Stimulated activated CD8-positive, alpha-beta memory T cell treated with anti-CD3 and anti-CD28 coated beads, Interleukin-4, amount 100 ng/mL, for 48 hours (primary cell): ENCODE measurements at places on chromosomes 1 and 21.

GRCh38 chr1:57789936-57790335 lies 366.1 kb upstream of the DAB1 start:
- no peak for DNase-seq

DNA sequence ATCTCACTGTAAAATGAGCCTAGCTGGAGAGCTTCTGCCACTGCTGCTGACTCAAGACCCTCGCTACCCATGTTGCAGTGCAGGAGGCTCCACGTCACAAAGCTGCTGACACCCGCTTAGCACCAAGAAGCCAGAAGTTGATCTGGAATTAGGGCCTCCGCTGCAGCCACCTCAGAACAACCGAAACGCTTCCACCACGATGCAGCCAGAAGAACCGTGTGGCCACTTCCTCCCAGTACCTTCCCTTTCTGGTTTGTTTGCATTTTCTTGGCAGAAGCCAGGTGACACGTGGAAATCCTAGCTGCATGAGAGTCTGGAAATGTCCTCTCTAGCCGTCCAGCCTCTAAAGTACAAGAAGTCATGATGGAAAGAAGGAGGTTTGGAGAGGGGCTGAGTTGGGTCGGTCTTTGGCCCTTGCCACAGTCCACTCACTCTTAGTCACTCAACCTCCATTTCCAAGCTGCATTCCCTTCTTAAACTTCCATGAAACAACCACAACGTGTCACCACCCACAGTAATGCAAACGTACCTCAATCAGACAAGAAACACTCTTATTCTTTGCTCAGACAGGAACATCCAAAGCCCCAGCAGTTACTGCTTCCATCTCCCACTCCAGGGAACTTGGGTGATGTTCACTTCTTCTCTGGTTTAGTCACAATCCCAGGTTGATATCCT lies 10.0 kb upstream of the CDA start:
- no peak for DNase-seq

DNA sequence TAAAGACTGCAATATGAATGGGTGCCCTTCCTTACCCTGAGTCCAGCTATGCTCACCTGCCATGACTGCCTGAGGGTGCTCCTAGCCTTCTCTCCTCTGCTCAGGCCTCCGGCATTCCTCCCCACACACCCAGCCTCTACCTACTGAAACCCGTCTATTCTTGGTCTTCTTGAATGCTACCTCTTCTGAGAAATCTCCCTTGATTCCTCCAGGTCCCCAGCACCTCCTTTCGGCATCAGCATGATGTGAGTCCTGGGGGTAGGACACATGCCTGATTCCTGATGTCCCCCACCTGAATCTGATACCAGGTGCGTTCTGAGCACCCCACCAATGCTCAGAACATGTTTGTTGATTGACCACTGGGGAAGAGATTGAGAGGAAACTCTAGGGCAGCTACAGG lies 8.6 kb downstream of the LDLRAD1 start:
- DNase-seq, result no peak

- DNase-seq, result no peak
These were observed 8.2 kb upstream of the RNF223 start for GRCh38 chr1:1082239-1082775.

GRCh38 chr21:45256021-45256911 lies 31.4 kb downstream of the POFUT2 start:
- DNase-seq, result no peak

- DNase-seq, result peak; percentile 55
These were observed 694 bp downstream of the ZBTB7B start for GRCh38 chr1:155003227-155003765.

GRCh38 chr1:32877211-32878110 lies 6.7 kb upstream of the FNDC5 start:
- DNase-seq, result no peak

- DNase-seq, result no peak
These were observed 3.7 kb downstream of the MMEL1 start for GRCh38 chr1:2628933-2629626.

GRCh38 chr1:239817801-239818200 lies 273.9 kb upstream of the FMN2 start:
- DNase-seq, result no peak

- DNase-seq, result no peak
These were observed 3.8 kb upstream of the DMBX1 start for GRCh38 chr1:46485564-46486431.

GRCh38 chr1:232687728-232688127 lies 57.8 kb upstream of the SIPA1L2 start:
- DNase-seq, result no peak

DNA sequence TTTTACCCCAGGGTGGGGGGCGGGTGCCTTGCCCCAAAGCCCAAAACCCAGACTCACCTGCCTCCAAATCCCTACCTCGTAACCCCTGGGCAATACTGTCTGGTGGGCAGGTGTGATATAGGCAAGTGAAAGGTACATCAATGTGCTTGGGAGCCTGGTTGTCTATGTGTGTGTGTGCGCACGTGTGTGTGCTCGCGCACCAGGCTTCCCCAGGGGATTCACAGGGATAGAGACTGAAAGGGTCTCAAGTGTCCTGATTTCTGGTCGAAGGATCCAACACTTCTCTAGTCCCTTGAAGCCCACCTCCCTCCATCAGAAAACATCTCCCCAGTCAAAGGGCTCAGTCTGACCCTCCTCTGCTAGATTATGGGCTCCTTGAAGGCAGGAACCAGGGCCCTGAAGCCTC lies 28.9 kb upstream of the EPB41 start:
- no peak for DNase-seq

DNA sequence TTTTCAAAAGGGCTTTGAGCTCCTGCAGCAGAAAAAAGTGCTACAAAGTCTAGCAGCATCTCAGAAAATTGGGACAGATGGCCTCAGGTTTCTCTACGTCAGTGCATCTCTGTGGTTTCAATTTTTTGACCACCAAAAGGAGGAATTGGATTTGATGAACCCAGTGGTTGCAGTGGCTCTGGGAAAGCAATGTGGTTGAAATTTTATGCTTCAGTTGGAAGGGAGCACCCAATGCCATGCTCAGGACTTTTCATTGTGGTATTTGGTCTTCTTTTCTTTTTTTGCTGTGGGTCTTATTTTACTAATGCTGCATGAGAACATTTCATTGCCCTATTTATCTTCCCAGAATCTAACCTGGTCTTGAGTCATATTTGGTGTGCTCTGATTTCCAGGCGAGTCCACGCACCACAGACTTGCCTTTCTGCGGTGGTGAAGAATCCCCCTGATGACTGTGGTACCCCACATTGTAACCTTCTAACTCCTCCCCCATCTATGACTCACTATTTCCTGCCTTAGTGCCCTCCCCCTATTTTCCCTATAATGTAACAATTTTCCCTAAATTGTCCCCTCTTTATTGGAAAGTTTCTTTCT lies 56.7 kb downstream of the S1PR1 start:
- DNase-seq, result peak; percentile 77

GRCh38 chr1:229894532-229894931 lies 172.5 kb upstream of the GALNT2 start:
- DNase-seq, result no peak

DNA sequence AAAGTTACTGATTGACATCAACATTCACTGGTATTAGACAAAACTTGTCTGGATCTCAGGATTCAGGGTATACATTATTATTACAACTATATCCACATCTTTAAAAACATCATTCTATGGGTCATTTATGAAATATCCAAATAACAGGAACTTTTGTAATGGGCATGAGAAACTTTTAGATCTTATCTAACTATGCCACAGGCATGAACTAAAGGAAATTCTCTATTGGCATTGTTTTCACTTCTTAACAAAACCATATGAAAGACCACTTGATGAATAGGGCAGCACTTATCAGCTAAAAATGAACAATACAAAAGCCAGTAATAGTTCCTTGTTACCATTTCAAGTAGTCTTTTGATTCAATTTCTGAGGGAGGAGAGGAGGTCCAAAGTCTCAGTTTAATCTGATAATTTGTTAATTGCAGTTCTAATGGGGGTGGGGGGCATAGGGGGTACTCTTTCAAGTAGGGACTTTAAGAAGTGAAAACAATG lies 30.8 kb upstream of the CPLANE2 start:
- DNase-seq, result no peak

DNA sequence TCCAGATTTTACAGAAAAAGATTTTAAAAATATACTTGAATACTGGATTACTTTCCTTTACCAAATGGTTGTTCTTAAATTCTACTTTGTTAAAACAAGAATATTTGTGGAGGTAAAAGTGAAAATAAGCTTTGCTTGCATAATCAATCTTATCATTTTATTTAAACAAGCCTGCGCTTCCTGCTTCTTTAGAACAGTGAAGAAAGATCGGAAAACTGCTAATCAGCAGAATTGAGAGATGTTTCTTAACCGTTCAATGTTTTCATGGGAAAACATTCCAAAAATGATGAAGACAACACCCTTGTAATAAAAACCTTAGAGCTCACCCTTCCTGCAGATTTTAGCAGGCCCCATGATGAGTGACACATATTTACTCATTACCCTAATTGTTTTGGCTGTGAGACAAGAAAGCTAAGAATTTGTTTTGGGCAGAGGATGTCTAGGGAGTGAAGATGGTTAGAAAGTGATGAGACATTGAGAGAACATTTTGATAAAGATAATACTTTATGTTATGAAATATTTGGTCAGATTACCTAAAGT lies 72.6 kb downstream of the TPR start:
- DNase-seq, result no peak
